ENCODE measurements at places on chromosomes 2 and 18.
A peak's percentile ranks its signal among the peaks of the same experiment; 100 is the strongest.

DNA sequence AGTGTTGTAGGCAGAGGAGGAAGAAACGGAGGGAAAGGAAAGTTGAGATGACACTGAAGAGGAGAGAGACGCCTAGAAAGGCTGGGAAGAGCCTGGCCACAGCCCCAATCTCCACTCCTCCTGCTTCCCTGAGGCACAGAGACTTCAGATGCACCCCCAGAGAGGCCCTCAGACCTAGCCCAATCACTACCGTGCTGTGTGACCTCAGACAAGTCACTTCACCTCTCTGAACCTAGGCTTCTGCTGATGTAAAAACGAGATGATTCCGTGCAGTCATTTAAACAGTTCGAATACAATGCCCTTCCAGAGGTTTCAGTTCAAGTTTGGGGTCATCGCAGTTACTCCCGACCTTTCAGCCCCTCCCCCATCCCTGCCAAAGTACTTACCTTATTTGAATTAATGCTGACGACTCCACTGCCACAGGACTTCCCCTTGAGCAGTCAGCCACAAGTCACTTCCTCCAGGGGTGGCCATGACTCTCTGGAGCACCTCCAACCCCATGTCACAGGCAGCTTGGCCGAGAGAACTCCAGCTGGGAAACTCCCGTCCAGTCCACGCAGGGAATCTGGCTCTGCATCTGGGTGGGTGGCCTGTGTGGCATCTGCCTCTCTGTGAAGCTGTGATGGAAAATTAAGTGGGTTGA is 105.2 kb upstream of the ID2 start:
- DNase-seq = no peak

- DNase-seq = no peak
Measured at GRCh38 chr2:219155054-219155644, 5.5 kb downstream of the NHEJ1 start.

DNA sequence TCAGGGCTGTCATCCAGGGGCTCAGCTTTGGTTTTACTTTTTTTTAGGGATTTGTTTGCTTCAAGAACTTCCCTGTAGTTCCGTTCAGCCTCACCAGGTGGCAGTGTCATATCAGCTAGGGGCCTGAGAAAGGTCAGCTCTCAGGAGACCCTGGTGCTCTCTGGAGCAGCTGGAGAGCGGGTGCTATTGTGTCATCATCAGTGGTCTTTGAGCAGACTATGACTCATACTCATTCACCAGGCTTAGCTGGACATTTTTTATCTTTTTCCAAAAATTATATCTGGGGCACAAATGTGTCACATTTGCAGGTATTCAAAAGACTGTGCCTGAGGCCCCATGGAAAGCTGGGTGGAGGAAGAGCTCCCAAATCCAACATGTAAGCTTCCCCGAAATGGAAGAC is 24.4 kb downstream of the ZNF892 start:
- DNase-seq = no peak

GRCh38 chr2:39919511-39920306 is 140.7 kb upstream of the THUMPD2 start:
- peak; percentile 31 for DNase-seq

DNA sequence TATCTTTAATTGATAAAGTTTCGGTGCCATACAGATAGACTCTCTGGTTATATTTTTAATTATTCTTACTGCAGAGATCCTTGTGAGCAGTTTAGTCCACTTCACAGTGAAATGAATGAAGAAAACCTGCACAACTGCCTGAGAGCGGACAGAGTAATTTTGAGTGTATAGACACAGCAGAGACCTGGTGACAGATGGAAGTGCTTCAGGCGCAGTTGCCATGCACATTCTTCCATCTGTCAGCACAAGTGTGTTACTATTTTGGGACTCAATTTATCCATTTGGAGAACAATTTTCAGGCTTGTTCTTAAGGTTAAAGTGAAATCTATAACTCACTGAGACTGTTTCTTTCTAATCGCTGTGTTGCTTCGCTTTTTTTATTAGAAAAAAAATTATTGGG is 147.8 kb upstream of the SPHKAP start:
- no peak for DNase-seq

- DNase-seq = no peak
Measured at GRCh38 chr2:181900007-181900651, 8.6 kb downstream of the ITPRID2 start.

GRCh38 chr2:20227894-20228505 is 3.1 kb upstream of the SDC1 start:
- DNase-seq = no peak

- no peak for DNase-seq
Measured at GRCh38 chr2:219644801-219645480, 17.5 kb downstream of the SLC4A3 start.

DNA sequence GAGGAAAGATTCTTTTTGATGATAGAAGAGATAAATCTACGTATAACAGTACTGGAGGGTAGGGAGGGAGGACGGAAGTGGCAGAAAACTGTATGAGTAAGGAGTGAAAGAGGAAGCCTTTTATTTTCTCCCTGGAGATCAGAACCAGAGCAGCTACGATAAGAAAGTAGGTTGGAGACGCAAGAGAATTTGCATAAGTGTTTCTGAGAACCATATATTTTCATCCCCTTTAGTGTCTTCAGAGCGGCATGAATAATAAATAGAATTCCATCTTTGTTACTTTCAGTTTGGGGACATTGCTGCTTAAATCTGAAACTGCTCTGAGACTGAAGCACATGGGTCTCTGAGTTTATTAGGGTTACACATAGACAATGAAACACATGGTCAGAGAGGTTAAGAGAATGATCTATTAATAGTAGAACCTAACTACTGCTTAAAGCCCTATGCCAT is 230.2 kb upstream of the TNP1 start:
- no peak for DNase-seq

GRCh38 chr2:2663401-2664036 is 332.4 kb upstream of the MYT1L start:
- peak; percentile 37 for DNase-seq

DNA sequence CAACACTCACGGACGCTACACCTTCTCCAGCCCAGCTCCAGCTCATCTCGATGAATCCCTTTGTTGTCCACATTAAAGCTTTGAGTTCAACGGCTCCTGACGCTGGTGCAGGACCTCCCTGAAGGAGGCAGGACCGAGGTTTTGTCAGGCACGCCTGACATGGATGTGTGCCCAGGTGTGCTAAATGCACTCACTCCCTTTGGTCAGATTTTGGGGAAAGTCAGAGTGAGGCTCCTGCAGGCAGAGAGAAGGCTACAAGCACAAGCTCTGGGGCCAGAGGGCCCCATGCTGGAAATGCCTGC is 78.6 kb downstream of the NDUFA10 start:
- DNase-seq = no peak

- DNase-seq = peak; percentile 81
Measured at GRCh38 chr2:42095923-42096408, 48.1 kb downstream of the PKDCC start.

GRCh38 chr2:14143435-14143834 is 489.1 kb upstream of the LRATD1 start:
- no peak for DNase-seq

- peak; percentile 78 for DNase-seq
Measured at GRCh38 chr2:38115216-38116032, 39.5 kb upstream of the CYP1B1 start.

GRCh38 chr2:27186613-27187345 is 25.1 kb upstream of the ATRAID start:
- DNase-seq = no peak

GRCh38 chr2:219362524-219363164 is 25.1 kb downstream of the DNPEP start:
- peak; percentile 90 for DNase-seq

GRCh38 chr18:24491927-24492834 is 31.7 kb downstream of the HRH4 start:
- DNase-seq = no peak

DNA sequence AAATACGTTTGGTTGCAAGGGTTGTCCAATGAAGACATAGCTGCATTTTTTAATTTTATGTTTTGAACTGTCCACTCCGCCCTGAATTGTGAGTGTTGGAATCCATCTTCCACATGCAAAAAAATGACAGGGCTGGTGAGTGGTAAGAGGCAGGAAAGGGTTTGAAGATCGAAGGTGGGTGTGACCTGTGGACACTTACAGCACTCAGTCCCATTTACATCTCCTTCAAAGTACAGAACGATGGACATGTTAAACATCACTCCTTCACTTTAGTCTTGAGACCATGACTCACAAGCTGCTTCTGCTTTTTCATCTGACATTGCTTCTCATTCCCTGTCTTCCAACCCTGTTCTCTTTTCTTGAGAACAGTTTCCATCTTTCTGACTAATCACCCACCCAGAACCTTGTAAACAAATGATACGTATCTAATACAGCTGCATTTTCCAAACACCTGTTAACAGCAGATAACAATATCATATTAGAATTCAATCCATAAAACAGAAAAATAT is 179.3 kb downstream of the ZNF516 start:
- DNase-seq = no peak

DNA sequence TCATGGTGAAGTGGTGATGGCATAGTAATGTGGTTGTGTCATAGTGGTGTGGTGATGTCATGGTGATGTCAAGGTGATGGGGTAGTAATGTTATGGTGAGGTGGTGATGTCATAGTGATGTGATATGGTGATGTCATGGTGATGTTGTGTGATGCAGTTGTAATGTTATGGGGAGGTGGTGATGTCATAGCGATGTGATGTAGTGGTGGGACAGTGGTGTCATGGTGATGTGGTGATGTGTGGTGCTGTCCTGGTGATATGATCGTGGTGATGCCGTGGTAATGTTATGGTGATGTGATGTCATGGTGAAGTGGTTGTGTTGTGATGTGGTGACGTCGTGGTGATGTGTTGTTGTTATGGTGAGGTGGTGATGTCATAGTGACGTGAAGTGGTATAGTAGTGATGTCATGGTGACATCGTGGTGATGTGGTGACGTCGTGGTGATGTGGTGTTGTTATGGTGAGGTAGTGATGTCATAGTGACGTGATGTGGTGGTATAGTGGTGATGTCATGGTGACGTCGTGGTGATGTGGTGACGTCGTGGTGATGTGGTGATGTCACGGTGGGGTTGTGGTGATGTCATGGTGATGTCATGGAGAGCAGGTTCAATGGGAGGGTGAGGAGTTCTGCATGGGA is 242.7 kb upstream of the MYT1L start:
- peak; percentile 16 for DNase-seq

GRCh38 chr2:67684991-67685390 is 287.9 kb downstream of the ETAA1 start:
- no peak for DNase-seq

GRCh38 chr18:55283309-55283708 is 304.7 kb downstream of the TCF4 start:
- no peak for DNase-seq

DNA sequence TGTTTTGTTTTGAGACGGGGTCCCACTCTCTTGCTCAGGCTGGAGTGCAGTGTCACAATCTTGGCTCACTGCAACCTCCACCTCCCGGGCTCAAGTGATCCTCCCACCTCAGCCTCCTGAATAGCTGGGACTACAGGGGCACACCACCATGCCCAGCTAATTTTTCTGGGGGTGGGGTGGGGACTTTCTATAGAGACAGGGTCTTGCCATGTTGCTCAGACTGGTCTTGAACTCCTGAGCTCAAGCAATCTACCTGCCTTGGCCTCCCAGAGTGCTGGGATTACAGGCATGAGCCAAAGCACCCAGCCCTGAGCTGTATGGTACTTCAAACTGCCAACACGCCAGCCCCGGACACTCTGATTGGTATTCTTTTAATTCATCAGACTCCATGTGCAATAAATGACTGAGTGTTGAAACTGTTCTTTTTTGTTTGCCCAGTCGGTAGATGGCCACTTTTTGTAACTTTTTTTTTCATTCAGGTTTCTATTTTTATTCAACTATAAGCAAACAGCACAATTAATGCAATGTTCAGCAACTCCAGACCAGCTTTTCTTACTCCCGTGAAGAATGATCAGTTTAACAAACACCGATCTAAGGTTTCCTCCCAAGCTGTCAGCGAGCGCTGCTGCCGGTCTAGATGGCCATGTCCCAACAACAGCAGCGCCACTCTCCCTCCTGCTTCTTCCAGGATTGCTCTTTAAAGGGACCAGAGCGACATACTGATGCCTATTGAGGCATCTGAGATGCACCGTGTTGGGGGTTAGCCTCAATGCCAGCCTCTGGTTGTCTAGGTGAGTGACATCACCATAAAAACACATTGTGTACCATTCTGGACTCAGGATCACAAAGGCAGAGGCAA is 12.5 kb upstream of the TGOLN2 start:
- no peak for DNase-seq

- no peak for DNase-seq
Measured at GRCh38 chr2:75870651-75871137, 160.0 kb upstream of the GCFC2 start.

DNA sequence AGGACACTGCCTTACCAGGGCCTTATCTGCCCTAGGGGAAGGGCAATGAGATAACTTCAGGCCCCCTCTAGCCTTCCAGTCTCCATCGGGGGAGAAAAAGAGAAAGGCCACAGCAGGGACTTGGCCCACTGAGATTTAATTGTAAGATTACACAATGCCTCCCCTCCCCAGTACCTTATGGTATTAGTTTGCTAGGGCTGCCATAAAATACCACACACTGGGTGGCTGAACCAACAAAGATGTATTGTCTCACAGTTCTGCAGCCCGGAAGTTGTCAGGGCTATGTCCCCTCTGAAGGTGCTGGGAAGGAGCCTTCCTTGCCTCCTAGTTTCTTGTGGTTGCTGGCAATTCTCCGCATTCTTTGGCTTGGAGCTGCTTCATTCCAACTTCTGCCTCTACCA is 34.8 kb upstream of the SPATA3 start:
- DNase-seq = no peak

DNA sequence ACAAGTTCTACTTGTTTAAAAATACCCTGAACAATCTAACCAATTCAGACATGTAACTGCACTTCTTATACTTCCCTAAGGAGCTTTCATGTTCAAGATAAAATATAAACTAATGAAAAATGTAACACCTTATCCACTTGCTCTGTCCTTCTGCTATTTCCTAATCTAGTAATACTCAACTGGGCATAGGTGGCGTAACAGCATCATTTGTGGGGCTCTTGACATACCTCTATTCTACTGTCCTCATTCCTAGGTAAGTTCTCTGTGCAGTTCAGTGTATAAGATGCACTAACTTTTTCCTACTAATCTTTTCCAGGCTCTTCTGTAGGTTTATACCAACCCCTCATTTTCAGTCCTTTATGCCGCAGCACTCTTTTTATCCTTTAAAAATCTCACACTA is 36.7 kb downstream of the PRKD3 start:
- DNase-seq = no peak

GRCh38 chr18:33576999-33577646 is 896 bp upstream of the ASXL3 start:
- no peak for DNase-seq

DNA sequence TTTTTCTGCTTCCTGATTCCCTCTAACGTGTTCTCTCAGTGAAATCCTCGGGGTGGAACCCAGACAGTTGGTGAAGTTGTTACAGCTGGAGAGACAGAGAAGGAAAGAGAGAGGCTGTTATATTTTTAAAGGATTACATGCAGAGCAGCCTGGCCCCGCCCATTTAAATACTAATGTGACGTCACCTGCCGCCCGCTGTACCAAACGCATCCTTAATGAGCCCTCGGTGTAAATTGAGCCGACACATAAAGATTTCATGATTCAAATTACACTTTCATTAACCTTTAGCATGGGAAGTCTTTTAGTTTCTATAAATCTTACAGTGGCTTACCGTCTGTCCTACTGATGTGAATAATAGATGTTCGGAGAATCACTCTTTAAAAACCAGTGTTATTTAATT is 164.0 kb upstream of the SIX3 start:
- no peak for DNase-seq

Data from psoas muscle (tissue), 8 donors.